ENCODE measurements at places on chromosomes 12 and 14.

- peak; percentile 21 for DNase-seq
Measured at GRCh38 chr12:49720214-49720613, 13.0 kb upstream of the FMNL3 start.

DNA sequence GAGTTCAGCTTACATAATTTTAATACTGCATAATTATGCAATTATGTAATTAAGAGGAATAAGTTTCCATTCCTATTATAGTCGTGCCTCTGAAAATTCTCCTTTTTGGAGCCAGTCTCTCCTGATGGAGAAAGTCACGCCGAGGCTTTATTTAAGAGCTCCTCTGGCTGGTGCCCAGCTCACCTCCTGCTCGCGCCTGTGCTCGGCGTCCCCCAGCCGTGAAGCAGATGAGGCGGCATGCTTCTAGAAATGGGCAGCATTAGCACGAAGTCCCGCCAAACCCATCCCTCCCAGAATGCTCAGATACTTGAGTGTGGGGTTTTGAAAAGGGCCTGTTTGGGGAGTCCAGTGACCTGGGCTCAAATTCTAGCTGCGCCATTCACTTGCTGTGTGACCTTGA is 153.0 kb downstream of the PHETA1 start:
- no peak for DNase-seq

- DNase-seq: no peak
Measured at GRCh38 chr12:28563286-28563685, 373.0 kb downstream of the CCDC91 start.

DNA sequence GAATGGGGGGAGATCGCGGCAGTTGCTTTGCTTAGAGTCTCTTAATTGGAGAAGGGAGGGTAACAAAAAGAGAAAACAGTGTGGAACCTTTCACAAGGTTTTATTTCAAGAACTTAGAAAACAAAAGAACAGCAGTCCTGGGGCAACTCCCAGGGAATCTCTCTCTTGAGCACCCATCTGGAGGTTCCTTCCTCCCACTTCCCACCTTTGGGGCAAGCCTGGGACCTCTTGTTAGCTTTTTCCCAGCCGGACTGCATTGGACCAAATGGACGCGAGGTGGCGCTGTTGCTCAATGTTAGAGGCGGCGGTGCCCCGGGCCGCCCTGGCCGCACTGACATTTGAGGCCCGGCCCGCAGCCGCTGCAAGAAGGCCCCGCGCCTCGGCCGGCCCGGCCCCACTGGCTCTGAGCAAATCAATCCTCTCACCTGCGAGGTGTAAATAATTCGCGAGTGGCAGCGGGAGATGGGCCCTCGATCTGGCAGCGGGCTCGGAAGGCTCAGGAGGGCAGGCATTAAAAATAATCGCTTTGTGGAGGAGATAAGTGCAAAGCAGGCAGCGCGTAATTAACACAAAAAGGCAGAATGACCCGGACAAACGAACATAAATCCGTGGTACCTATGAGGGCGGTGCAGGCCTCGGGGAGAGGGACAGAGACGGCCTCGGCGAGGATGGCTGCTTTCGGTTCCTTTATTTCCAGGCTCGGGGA is 2.8 kb upstream of the HOXC8 start:
- peak; percentile 84 for DNase-seq

DNA sequence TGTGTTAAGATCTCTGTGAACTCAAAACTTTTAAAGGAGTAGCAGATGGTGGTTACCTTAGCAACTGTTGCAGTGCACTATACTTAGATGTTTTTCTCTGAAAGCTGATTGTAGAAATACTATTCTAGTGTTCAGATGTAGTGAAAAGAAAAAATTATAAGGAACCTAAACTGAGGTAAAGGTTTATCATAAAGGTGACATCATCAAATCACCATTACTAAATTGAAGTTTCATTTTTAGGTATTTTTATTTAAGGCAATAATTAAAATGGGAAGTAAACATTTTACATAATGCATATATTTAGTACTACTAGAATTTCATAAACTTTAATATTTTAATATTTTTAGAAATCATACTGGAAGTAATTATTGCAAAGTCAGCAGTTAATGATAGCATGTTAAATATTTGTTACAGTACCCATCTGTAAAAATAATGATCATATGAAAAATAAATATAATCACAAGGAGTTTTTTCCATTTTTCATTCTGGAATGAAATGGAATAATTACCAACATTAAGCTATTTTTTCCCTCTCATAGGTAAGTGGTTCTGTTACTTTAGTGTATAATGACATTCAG is 141.1 kb upstream of the NAV3 start:
- DNase-seq: no peak

DNA sequence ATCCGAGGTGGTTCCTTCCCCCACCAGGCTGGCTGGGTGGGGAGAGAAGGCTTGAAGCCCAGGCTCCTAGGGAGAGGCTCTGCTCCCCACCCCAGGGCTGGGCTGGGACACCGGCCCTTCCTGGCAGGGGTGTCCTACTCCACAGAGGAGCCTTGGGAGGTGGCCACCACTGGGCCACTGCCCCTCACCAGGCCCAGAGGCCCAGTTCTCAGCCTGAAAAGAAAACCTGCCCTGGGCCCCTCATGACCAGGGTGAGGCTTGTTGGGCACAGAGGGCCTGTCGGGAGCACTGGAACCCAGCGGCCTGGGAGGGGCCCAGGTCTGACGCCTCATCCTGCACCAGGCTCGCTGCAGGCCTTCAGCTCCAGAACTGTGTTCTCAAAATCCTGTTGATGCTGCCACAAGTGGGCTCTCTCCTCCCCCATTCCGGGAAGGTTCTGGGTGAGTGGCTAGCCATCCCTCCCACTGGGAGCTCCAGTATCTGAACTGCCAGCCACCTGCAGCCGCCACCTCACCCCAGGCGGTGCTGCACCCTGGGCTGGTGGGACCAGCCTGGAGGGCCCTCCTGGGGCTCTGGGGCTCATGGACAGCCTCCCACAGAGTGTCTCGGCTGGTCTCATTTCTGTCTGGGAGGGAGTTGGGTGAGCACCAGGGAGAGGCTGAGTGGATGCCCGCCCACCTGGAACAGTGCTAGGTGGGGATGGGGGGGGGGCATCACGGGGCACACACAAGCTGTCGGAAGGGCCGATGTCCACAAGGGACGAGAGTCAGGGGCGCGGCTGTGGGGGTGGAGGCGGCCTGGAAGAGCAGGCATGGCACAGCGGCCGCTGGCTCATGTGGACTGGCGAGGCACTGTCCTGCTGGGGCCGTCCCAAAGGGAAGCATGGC is 11.8 kb downstream of the BAG5 start:
- DNase-seq: no peak

DNA sequence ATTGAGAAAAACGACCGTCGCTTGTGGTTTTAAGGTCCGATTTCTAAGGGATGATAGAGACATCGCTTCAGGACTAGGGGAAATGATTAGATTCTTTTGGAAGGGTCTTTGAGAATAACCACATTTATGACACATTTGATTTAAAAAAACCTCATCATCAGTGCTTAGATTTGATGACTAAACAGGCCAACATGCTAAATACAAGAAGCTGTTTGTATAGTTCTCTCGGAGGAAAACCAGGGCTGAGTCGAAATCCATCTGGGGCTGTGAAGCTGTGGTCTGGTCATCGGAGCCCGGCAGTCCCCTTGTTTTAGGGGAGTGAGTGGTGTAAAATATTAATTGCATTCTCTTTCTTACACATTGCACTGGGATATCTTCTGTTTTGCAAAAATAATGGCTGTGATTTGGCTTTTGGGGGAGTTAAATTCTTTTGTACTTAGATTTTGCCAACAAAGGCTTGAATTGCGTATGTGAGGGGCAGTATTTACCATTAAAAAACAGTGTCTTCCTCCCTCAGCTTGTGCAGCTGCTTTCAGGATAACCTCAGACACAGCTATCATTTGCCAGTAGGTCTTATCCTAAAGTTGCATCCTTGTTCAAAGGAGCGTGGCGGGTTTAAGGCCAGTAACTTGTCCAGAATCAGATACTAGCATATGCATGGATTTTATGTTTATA is 550 bp downstream of the GNG2 start:
- peak; percentile 53 for DNase-seq

DNA sequence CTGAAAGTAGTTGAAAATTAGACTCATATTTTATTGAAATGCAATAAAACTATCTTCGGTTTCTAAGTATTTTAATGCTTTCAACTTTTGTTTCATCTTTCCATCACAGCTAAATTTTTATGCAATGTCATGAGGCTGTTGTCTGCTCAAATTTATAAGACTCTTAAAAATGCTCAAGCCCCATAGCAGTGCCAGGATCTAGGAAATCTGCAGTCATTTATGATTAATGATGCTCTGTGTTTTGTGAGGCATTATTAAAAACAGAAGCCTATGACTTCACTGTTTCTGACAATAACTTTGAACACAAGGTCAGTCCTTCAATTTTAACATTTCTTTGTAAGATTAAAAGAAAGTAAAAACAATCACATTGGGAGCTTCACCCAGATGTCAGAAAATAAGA is 112.5 kb downstream of the ALX1 start:
- DNase-seq: no peak

GRCh38 chr12:54370171-54370730 is 6.0 kb upstream of the GPR84 start:
- DNase-seq: no peak

- no peak for DNase-seq
Measured at GRCh38 chr14:64968651-64969050, 3.5 kb downstream of the RAB15 start.

DNA sequence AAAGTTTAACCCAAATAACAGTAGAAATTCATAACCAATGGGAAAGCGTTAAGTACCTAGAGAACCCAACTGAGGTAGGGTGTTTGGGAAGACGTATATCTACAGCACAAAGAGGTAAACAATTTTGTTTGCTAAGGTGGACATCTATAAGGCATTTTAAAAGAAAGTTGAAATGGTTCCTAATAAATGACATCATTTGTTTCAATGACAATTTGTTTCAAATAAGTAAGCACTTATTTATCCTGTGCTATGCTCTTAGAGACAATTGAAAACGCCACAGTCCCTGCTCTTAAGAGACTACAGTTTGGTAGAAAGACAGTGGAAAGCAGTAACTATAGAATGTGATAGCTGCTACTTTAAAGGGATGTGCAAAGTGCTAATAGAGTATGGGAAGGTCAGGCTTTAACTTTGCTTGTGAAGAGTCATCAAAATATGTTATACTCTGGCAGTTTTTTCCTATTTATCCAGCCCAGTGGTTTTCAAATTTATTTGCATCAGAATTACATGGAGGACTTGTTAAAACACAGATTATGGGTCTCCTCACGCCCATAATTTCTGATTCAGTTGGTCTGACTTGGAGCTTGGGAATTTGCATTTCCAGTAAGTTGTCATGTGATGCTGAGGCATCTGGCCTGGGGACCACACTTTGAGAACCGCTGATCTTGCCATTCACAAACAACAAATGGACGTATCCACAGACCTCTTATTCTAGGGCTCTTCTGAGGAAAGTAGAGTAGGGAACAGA is 19.6 kb upstream of the SMCO2 start:
- DNase-seq: no peak

GRCh38 chr12:53220694-53221202 is 11.3 kb downstream of the RARG start:
- DNase-seq: peak; percentile 84

All from CD4-positive, alpha-beta T cell treated with Interleukin-21 for 1 hour (primary cell).